ENCODE measurements at places on chromosomes 12 and 14. TPM values are rescaled to one million over a fixed set of nuclear protein-coding genes. Genes with fewer than 3 reads are reported as not detected.

Gene SPX
- total RNA-seq: 6.3 TPM

Gene RNF212B
- not detected for total RNA-seq

Gene NKX2-1
- 4.1 TPM for total RNA-seq

Gene HNF1A
- not detected for total RNA-seq

Gene PRICKLE1
- 2.4 TPM for total RNA-seq

Gene MMP17
- 4.5 TPM for total RNA-seq

DNA sequence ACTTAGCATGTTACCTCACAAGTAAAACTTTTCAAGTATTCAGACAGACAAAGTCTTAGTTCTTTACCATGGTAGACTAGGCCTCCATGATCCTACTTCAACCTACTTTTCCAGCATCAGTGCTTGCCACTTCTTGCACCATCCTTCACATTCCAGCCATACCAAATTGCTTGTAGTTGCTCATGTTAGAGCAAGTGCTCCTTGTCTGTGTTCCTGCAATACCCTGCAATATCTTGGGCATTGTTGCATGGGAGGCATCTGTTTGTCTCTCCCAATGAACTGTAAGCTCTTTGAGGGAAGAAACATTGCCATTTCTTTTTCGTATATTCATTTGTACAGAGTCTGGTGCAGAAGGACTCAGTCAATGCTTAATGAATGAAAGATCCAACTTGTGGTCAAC, 78.0 kb downstream of the SRGAP1 start:
- peak; percentile 83 for DNase-seq

GRCh38 chr14:43855556-43855955, 651.5 kb downstream of the FSCB start:
- no peak for DNase-seq

GRCh38 chr12:116687888-116688287, 50.0 kb downstream of the SPRING1 start:
- no peak for DNase-seq

- no peak for DNase-seq
These were observed 339.5 kb downstream of the DPF3 start for GRCh38 chr14:72554401-72554800.

DNA sequence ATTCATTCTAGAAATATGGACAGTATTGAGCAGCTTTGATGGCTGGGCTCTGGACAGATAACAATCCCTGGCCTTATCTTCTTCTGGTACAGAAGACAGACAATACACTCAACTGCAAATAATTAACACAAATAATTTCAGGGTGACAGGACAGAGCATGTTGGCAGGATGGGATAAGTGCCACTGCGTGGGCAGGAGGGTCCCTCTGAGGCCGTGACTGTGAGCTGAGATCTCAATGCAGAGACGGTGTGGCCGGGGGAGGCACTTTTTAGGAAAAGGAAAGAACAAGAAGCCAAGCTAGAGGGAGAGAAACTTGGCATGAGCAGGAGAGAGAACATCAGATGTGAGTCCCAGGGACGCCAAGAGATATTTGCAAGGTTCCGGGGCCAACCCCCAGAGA, 8.1 kb downstream of the SYNE3 start:
- no peak for DNase-seq

DNA sequence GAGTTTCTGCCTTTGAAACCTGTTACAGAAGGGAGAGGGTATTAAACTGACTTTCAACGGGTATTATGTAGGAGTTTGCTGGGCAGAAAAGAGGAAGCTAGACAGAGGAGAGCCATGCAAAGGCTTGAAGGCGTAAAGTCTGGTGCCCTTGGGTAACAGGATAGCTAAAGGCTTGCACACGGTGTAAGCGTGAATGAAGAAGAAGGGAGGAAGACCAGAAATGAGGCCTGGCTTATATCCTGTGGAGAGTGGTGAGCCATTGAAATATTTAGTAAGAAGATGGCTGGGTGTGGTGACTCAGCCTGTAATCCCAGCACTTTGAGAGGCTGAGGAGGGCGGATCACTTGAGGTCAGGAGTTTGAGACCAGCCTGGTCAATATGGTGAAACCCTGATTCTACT, 22.6 kb downstream of the SUDS3 start:
- DNase-seq: no peak

DNA sequence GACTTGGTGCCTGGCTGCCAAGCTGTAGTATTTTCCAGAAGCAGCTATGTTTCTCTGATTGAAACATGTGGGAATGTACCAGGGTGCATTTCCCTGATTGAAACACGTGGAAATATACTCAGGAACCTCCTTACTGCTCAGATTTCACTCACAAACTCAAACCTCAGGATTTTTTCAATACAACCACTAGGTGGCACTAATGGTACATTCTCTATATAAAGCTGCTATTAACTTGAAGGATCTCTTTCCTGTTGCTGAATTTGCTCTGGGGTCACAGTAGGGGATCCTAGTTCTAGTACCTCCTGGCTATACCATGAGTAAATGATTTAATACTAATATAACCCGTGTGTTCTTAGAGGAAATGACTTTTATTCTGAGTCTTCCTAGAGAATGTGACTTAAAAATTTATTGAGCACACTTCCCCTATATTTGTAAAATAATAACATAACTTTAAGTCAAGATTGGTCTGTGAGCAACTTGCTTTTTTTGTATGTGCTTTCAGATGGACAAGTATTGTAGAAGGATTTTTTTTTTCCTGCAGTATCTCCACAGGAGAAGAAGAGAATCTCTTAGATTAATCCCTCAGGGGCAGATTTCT, 173.8 kb upstream of the MIS18BP1 start:
- DNase-seq: peak; percentile 50

DNA sequence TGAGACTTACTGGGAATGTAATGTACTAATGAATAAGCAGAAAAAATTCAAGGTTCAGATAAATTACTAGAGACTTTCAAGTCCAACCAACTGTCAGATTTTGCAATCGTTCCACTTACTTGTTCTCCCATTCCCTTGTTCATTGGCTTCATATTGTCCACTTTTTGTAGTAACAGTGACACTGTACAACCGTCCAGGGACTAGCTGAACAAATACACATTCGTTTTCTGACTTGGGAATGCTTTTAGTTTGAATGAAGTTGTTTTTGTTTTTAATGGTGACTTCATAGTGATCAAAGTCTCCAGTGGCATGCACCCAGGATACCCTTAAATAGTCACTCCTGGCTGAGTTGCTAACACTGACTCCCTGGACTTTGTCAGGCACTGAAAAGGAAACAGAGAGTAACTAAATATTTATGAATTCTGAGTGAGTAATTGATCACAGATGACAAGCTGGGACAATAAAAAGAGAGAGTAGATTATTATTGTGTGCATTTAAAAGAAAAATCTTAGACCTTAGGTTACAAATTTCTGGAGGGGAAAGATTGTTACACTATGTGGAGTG, 65.4 kb downstream of the PTPRB start:
- no peak for DNase-seq

DNA sequence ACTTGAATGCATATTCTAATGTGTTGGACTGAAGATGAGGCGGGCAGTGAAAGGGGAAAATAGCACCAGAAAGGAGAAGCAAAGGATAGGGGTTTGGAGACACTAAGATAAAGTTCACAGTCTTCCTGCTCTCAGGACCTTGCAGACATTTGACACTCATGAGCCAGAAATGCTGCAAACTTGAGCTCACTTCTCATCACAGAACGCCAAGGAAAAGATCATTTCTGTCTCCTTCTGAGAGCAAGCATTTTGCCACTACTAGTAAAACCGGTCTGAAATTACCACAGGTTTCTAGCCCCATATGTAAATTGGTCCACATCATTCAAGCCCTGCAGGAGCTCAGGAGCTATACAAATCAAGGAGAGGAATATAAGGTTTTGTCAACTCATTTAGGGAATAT, 44.6 kb upstream of the ANO2 start:
- no peak for DNase-seq

DNA sequence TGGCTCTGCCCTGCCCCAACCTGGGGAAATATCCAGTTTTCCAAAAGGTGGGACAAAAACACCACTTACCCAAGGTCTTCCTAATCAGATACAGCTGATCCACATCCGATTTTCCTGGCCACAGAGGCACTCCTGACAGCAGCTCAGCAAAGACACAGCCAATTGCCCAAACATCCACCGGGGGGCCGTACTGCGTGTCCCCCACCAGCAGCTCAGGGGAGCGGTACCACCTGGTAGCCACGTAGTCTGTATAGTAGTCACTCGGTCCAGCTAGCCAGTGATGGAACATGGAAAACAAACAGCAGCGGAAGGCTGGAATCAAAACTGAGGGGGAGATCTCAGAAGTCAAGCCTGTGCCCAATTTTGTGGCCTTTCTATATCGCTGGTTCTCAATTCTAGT, 28.8 kb downstream of the DMAC2L start:
- DNase-seq: no peak

GRCh38 chr12:101779626-101780025, 40.4 kb upstream of the SYCP3 start:
- no peak for DNase-seq
